ENCODE measurements at places on chromosomes 1 and 21.

GRCh38 chr1:67791686-67792085 is 41.6 kb downstream of the GNG12 start:
- no peak for DNase-seq

DNA sequence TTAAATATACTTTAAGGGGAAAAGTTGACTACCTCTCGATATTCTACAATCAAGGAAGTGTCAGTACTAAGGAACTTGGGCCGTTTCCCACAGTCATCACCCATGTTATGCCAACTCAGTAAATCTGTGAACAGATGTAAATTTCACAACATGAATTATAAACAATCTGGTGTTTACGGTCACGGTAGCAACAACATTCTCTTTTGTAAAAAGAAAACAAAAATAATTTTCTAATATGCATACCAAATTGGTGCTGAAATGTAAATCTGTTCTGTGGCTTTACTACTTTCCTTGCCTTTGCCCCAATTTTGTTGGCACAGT is 1.2 kb downstream of the SH3GLB1 start:
- DNase-seq, result no peak

GRCh38 chr1:55724551-55725325 is 509.6 kb upstream of the USP24 start:
- DNase-seq, result no peak

- no peak for DNase-seq
Measured at GRCh38 chr1:194658090-194658439, 1471.7 kb upstream of the B3GALT2 start.

GRCh38 chr1:226444901-226445300 is 37.0 kb upstream of the PARP1 start:
- DNase-seq, result no peak

- DNase-seq, result no peak
Measured at GRCh38 chr21:35491920-35492678, 443.0 kb upstream of the RUNX1 start.

- no peak for DNase-seq
Measured at GRCh38 chr21:28439251-28439650, 553.4 kb downstream of the LTN1 start.

- DNase-seq, result no peak
Measured at GRCh38 chr1:32806290-32806689, 10.9 kb downstream of the YARS1 start.

- no peak for DNase-seq
Measured at GRCh38 chr21:42657676-42658319, 4.4 kb downstream of the PDE9A start.
